ENCODE measurements at places on chromosomes 5 and 9.

DNA sequence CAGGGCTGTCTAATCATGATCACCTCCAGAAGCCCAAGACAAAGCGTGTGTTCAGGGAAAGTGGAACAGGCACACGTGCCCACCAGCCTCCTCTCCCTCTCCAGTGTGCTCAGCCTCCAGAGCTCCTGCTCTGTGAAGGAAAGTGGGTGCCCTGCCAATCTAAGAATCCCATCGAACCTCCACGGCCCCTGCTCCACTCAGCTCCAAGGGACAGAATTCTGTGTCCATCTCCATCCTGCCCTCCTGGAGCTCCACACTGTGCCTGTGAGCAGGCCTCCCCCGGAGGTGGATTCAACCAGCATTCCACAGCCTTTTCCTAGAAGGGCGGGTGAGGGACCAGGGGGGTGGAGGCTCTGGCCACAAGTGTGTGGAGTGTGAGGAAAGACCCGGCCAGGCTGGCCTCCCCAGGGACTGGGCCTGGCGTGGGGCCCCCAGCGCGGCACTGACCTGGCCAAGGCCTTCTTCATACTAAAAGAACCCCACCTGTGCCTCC, 6.0 kb downstream of the EEIG1 start:
- DNase-seq, result no peak

DNA sequence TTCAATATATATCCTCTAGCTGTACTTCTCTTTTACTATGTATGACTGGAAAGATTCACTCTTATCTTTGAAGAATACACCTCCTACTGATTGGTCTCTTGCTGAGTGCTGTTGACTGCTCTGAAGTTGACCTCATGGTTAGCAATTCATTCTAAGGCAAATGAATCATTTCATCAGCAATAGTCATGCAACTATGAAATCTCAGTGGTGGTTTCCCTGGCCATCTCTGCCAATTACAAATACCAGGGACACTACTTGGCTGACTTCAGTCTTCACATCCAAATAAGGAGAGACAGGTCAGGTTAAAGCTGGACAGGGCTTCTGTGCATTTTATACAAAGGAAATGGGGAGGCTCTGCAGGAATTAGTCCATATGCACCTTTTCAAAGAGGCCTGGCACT, 333.5 kb upstream of the ACTBL2 start:
- DNase-seq, result no peak

- peak; percentile 70 for DNase-seq
These were observed 4.9 kb downstream of the SMIM3 start for GRCh38 chr5:150783422-150783928.

GRCh38 chr5:560792-561166, 36.5 kb upstream of the SLC9A3 start:
- no peak for DNase-seq

DNA sequence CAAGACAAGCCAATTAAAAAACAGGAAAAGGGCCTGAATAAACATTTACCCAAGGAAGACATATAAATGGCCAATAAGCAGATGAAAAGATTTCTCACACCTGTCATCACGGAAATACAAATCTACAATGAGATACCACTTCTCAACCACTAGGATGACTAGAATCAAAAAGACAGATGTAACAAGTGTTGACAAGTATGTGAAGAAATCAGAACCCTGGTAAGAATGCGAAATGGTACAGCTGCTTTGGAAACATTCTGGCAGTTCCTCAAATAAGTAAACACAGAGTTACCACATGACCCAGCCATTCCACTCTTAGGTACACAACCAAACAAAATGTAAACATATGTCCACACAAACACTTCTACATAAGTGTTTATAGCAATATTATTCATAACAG, 32.5 kb downstream of the LEAP2 start:
- DNase-seq, result no peak

Data from naive thymus-derived CD8-positive, alpha-beta T cell (primary cell).